Breast epithelium (tissue), 4 donors: ENCODE measurements at places on chromosomes 7 and 10. TPM values are rescaled to one million over a fixed set of nuclear protein-coding genes. Genes with fewer than 3 reads are reported as not detected.

Gene PTPRE
- 11.8 TPM for total RNA-seq

Gene DNA2
- total RNA-seq: 2.8 TPM

Gene LSM5
- total RNA-seq: 19.3 TPM

- H3K4me3 ChIP-seq: no peak overlapping the region
- DNase-seq: no peak
- no peaks in the 10 kb centered on the region for H3K27me3 ChIP-seq
- H3K27ac ChIP-seq: no peak overlapping the region
- H3K36me3 ChIP-seq: no peaks in the 10 kb centered on the region
Measured at GRCh38 chr10:35910234-35910633, 268.1 kb upstream of the FZD8 start.

DNA sequence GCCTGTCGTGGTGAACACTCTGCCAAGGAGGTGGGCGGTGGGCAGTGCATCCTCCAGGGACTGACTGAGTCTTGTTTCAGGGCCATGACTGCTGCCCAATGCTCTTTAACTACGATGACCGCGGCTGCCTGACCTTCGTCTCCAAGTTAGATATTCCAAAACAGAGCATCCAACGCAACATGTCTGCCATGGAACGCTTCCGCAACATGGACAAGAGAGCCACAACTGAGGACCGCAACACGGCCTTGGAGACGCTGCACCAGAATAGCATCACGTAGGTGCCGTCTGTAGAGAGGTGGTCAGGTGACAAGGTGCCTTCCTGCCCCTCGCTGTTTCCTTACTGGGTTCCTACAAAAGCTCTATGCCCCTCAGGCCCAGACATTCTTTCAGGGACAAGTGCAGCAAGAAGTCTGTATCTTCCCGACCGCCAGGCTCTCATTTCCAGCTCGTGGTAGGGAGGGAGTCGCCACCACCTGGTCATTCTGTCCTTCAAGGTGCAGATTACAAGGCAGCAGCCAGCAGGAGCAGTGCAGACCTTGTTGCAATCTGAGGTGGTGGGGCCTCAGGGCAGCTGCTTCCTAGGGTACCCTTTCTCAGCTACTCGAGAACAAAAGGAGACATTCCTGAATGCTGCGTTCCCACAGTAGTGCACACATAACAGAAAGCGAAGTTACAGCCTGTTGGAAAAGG is 14.9 kb upstream of the ARPC1B start:
- no peak overlapping the region for H3K27ac ChIP-seq
- H3K4me1 ChIP-seq: no peaks in the 10 kb centered on the region
- DNase-seq: no peak
- H3K36me3 ChIP-seq: no peaks in the 10 kb centered on the region
